Activated naive CD4-positive, alpha-beta T cell (primary cell): ENCODE measurements at places on chromosomes 4 and X.

DNA sequence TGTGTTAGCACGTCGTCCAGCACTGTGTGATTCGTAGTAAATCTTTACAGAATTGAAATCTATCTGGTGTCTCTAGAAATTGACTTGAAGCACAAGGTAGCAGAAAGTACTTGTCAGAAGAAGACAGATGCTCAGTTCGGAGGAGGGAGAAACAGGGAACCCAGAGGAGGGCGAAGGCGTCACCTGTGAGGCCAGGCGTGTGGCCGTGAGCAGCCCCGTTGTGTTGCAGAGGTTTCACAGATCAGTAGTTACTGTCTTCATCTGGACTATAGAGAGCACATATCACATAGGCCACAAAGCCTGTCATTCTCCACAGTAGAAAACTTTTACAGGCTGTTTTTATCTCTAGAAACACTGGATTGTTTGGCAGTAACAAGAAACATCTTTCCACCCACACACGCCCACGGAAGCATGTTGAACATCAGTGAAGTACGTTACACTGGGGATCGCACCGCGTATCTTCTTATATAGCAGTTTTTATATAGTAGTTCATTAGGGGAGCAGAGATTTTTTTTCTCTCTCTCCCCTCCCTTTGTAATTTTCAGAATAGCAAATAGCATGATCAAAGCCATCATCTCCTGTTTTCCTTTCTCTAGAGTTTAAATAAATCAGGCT is 48.1 kb upstream of the TLR3 start:
- no peak for DNase-seq

DNA sequence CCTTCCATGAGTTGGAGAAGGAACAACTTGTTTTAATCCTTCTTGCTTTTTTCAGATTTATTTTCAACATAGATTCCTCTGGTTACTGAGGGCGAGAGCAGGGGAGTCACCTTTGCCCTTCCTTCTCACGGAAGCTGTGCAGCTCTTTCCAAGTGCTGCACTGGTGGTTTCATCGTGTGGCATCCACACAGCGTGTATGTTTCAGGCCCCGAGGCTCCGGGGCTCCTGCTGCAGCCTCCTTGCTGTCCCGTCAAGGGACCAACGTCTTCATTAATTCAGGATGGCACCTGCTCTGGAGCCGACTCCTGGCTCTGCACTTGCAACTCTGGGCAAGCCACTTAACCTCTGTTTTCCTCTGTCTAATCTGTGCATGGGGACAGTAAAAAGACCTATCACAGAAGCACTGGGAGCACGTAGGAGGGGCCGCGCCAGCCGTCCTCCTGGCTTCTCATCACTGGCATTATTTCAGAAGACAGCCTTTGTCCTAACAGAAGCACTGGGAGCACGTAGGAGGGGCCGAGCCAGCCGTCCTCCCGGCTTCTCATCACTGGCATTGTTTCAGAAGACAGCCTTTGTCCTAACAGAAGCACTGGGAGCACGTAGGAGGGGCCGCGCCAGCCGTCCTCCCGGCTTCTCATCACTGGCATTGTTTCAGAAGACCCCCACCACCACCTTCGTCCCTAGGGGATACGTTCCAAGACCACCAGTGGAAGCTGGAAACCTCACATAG is 117.8 kb upstream of the NKX1-1 start:
- DNase-seq = no peak

- DNase-seq = no peak
These were observed 3.2 kb downstream of the CAMK2D start for GRCh38 chr4:113758372-113758771.

GRCh38 chr4:66591968-66592367 is 921.7 kb upstream of the EPHA5 start:
- DNase-seq = no peak

DNA sequence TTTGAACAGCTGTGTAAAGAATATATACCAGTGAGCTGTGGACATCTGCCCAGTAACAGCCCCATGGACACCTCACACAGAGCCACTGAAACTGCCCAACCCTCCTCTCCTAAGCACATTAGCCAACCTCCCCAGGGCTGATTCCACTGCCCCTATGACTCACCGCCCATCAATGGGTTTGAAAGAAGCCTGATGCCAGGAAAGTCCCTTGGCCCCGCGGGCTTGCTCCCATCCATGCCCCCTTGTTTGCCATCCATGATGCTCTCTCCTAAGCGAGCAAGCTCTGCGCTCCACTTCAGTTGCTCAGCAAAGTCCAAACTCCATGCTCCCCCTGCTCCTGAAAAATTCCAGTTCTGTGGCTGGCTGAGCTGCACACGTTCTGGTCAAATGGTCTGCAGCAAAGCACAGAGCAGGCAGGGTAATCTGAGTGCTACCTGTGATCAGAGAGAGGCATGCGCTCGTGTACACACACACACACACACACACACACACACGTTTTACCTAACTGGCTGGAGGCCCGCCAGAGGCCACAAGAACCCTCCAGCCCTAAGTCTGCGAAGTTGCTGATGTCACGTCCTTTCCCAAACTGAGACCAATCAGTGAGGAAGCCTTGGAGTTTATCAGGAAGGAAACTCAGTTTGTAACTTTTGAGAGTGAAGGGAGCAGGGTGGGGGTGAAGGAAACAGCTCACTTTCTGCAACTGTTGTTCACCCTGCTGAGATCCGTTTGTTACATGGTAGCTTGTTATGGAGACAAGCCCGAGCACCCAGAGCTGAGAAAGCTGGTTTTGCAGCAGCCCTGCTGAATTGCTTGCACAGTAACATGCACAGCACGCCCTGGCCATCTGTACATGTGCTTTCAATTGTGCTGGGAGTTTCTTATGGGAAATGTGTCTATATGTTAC is at the start of gene ASB9:
TSS of gene ASB9 (minus strand) at position 466 of the 904 bp plus-strand sequence. CDS start at position 257, 209 bp downstream.
- peak; percentile 4 for DNase-seq

GRCh38 chr4:165726831-165727230 is 146.2 kb upstream of the TLL1 start:
- no peak for DNase-seq

GRCh38 chrX:14896273-14896672 is 23.1 kb downstream of the MOSPD2 start:
- no peak for DNase-seq

DNA sequence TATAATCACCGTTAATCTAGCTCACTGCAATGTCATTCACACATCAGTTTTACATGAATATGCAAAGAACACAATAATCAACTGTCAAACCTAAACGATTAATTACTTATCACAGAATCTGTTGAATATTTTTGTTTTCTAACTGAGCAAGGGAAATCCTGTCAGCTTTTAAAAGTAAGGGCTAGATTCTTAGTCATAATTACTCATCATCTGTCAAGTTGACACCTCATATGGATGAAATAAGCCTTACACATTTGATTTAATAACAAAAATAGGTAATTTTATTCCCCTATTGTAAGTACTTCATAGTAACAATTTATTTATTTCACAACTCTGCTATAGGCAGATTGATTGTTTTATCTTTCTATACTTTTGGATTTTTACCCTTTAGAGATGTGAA is 32.7 kb downstream of the TMA16 start:
- DNase-seq = no peak

DNA sequence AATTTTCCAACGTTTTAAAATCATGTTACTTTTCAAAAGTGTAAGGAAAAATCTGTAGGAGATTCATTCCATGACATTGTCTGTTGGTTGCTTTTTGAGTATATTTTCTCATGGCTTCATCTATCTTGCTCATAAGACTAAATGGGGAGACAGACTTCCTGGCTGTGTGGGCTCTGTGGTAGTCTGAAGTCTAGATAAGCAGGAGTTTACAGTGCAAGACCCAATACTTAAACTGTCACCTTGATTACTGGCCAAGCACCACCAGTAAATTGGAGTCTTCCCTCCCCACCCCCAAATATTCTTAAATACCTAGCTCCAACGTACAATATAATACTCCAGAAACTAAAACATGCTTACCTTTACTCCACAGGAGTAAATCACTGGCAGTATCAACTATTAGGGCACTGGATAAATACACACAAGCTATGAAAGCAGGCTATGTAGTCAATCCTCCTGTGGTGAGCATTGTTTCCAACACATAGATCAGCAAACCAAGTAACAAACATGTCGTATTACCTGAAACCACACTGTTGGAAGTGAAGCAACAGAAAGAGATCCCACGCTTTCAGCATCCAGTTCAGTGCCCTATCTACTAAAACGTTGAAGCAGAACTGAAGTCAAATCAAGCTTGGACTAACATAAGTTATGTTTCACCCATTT is 6.2 kb downstream of the HNRNPD start:
- DNase-seq = no peak

DNA sequence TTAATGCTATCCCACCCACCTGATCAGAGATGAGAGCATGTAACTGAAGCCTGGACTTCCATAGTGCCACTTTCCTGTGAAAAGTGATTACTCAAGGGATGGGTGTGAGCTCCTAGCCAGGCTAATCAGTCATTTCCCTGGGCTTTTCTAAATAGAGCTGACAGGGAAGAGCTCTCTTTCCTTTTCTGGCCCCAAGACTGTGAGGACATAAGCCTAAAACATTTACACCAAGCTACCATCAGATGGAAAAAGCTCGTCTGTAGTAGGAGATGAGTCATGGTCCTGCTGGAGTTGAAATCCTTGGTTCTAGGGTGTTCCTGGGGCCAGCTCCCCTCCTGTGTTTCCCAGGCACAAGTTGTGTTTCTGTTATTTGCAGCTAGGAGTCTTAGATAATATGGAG is 52.4 kb upstream of the NDP start:
- no peak for DNase-seq

GRCh38 chr4:182805750-182806149 is 111.4 kb downstream of the DCTD start:
- no peak for DNase-seq

- DNase-seq = no peak
These were observed 367.5 kb upstream of the CTSO start for GRCh38 chr4:156321203-156321602.

GRCh38 chrX:11995146-11995545 is 143.1 kb upstream of the FRMPD4 start:
- DNase-seq = no peak

DNA sequence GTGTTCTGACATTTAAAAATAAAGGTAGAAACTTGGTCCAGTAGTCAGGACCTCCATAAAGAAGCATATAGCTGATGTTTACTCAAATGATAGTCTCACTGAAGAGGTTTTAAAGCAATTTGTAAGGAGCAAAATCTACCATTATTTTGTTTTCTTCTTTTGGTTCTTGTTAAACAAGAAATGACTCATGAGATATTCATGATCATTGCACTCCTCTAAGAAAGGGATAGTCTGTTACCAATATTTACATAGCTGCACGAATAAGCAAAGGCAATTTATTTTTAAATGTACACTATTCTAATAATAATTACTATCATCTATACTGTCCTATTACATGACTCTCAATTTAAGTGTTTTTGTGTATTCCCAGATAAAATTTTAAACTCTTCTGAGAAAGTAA is 397.9 kb downstream of the FAM47B start:
- DNase-seq = no peak

DNA sequence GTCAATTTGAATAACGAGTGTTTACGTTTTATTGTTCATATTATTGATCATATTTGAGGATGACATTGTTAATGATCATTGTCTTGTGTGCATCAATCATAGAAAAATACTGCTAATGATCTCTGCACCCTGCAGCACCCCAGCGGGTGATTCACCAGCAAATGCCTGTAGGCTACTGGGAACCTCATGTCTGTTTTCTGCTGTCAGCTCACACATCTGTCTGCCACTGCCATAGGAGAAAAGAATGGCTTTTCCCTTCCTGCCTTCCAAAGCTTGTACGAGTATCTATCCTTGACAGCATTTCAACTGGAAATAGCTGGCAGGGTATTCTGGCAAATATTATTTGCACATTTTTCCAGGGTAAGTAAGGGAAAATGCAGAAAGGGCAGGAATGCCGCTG is 272.1 kb upstream of the TRAM1L1 start:
- DNase-seq = no peak

DNA sequence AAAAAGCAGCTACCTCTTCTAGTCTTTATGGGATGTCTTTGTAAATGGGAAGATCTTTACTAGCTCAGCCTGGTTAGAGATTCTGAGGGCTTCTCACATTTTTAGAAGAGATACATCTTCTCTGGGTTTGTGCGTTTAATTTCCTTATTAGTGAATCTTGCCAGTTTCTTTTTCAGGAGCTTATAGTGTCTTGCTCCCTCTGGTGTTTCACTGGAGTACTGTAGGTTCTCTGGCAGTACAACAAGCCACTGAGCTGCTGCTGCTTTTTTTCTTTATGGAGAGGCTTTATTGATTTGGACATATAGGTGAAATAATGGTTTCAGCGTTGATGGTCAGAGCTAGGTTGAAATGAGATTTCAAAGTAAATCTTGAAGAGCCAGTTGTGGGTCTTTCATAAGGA is 82.9 kb downstream of the LAS1L start:
- DNase-seq = no peak

- no peak for DNase-seq
These were observed 47.4 kb downstream of the ACSL4 start for GRCh38 chrX:109685656-109686078.

- DNase-seq = no peak
These were observed 323.6 kb downstream of the BCOR start for GRCh38 chrX:39773923-39774773.

- no peak for DNase-seq
These were observed 23.0 kb downstream of the FHDC1 start for GRCh38 chr4:152959080-152959479.

GRCh38 chr4:169025184-169025583 is 15.1 kb upstream of the CBR4 start:
- no peak for DNase-seq

DNA sequence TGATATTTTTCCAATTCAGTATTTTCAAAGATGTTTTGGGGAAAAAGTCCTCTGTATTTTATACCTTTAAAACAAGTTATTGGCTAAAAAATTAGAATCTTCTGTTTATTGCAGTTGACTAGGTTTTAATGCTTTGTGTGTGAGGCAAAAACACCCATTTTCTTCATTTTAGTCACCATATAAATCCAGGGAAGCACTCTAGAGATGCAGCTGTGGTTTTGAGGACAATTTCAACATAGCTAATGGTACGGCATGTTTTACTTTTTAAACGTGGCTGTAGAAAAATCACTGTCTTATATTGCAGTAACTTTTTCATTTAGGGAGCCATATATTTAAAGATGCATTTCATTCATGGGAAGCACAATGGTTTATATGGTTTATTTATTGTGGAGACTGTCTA is 129.1 kb upstream of the PITX2 start:
- no peak for DNase-seq

GRCh38 chrX:41043674-41044345 is 41.4 kb upstream of the USP9X start:
- DNase-seq = no peak

- no peak for DNase-seq
These were observed 44.1 kb upstream of the SEC24B start for GRCh38 chr4:109389369-109390114.
